Stimulated activated CD4-positive, alpha-beta T cell treated with anti-CD3 and anti-CD28 coated beads, Interleukin-12 subunit alpha, Interleukin-12 subunit beta, amount 100 ng/mL, for 48 hours (primary cell): ENCODE measurements at places on chromosomes 2 and 18.

- DNase-seq = no peak
Observed at GRCh38 chr2:1028831-1029230, 78.2 kb downstream of the SNTG2 start.

GRCh38 chr18:77373730-77374445 lies 124.2 kb downstream of the GALR1 start:
- DNase-seq = no peak

DNA sequence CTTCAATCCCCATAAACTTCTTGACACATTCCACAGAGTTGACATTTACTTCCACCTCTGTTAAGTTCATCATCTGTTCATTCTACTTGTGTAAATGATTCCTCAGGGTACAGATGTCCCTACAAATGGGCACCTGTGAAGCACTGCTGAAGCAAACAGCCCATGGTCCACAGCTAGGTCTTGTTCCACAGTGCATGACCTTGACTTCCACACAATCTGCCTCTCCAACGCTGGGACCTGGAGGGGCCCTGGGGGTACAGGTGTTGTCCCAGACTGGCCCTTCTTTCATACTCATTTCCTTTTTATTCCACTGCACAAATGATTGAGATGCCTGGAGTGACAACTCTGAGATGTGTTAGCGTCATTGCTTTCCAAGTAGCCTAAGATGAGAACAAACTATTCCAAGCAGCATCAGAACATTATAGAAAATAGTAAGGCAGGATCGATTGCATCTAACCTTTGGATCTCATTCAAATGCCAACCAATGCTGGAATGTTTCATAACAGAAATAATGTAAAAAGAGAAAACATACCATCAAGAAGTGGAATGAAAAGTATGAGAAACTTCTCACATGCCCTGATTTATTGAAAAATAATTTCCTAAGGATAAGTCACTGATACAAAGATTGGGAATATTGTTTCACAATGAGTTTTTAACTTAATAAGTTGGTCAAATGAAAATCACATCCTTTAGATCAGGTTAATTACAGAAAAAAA lies 31.2 kb downstream of the PIEZO2 start:
- DNase-seq = no peak

- DNase-seq = no peak
Observed at GRCh38 chr18:54239601-54240000, 15.1 kb upstream of the MBD2 start.

- no peak for DNase-seq
Observed at GRCh38 chr2:59732871-59733566, 820.4 kb downstream of the BCL11A start.

- no peak for DNase-seq
Observed at GRCh38 chr2:4356109-4356508, 652.7 kb downstream of the DCDC2C start.

- no peak for DNase-seq
Observed at GRCh38 chr2:56266761-56267414, 83.1 kb downstream of the CCDC85A start.

DNA sequence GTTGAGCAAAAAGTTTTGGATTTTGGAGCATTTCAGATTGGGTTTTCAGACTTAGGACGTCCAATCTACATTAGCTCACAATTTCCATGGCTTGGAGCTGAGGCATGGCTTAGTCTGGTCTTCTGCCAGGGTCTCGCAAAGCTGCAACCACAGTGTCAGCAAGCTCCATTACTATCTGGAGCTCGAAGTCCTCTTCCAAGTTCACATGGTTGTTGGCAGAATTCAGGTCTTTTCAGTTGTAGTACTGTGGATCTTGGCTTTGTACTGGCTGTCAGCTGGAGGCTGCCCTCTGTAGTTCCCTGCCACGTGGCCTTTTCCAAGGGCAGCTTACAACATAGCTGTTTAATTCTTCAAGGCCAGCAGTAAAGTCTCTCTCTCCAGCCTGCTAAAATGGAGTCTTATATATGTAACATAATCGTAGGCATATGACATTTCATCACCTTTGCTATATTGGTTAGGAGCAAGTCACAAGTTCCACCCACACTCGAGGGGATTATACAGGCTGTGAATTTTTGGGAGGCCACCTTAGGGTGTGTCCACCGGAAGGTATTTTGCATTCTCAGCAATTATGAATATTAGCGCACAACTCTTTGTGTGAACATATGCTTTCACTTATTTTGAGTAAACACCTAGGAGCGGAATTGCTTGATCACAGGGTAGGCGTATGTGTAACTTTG lies 41.5 kb upstream of the EPC2 start:
- no peak for DNase-seq
